ENCODE measurements at places on chromosomes 16 and 17.

DNA sequence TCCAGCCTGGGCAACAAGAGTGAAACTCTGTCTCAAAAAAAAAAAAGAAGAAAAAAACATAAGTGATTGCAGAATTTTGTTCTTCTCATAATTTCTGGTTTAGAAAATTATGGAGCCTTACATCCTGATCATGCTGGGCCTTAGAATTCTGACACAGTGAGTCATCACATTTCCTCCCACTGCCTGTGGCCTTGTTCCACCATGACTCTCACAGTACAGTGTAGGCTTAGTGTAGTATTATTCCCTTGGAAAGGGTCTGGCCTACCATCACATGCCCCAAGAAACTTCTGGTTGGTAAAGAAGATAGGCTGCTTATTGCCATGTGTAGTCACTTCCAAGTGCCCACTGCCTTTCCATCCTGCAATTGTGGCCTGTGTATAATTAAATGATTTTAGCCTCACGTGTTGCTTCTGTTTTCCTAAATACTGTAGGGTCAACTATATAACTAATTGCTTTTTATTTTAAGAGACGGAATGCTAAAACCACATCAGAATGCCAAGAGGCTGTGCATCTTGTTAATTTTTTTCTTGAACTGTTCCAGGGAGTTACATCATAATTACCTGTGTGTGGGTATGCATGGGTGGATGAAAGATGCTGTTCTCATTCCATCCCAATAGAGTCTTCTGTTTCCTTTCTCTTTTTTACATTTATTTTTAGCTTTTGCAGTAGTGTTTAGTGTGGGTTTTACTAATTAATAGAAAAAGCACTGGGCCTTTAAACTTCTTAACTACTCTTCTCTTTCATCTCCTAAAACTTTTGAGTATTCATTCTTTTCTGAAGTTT is 25.9 kb downstream of the OGFOD1 start:
- no peak for DNase-seq

GRCh38 chr17:9628509-9628908 is 16.8 kb upstream of the USP43 start:
- no peak for DNase-seq

DNA sequence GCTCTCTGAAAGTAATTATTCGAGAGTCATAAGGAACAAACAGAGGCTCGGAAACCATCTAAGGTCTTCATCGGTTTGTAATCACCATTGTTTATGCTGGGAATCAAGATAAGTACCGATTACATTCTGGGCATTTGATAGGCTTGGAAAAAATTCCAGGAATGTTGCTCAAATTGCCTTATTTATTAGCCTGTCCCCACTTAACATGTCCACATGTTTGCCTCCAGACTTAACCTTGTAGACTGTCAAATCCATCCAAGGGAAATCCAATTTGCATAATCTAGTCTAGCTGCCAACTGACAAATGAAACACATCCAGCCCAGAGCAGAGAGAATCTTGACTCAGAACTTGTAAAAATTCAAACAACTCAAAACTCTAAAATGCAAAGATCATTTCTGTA is 51.3 kb upstream of the TMC5 start:
- no peak for DNase-seq

DNA sequence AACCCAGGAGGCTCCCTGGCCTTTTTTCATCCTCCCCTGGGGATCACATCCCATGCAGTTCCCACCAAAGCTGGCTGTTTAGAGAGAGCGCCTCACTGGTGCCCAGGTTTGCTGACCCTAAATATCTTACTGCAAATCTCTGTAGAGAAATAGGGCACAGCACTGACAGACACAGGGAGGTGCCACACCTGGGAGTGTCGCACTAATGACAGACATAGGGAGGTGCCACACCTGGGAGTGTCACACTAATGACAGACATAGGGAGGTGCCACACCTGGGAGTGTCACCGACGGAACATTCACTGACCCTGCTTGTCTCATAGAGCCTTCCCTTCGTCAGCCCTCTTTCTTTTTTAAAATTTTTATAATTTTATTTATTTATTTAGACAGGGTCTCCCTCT is 25.6 kb downstream of the UNK start:
- DNase-seq: no peak

DNA sequence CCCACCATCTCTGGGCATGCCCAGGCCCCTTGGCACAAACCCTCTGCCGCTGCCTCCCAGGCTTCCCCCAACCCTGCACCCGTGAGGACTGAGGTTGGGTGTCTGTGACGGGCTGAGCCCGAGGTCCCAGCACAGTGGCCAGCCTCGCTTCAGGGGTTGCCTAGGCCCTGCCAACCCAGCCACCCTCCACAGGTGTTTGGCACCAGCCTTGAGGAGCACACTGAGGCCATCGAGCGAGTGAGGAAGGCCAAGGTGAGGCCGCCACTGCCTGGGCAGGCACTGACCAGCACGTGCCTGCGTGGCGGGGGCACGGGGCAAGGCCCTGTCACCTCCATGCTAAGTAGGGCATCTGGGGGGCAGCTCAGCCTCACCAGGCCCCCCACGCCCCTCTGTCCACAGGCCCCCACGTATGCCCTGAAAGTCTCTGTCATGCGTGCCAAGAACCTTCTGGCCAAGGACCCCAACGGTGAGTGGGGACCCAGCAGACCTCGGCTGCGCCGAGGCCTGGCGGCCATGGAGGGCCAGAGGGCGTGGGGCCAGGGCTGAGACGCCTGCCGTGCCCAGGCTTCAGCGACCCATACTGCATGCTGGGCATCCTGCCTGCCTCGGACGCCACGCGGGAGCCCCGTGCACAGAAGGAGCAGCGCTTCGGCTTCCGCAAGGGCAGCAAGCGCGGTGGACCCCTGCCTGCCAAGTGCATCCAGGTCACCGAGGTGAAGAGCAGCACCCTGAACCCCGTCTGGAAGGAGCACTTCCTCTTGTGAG is 7.5 kb downstream of the BAIAP3 start:
- no peak for DNase-seq

Measured in NCI-H1105 (cell line).